ENCODE measurements at places on chromosomes 4 and X. TPM values are rescaled to one million over a fixed set of nuclear protein-coding genes. Genes with fewer than 3 reads are reported as not detected.

CTAG1A gene
- total RNA-seq: not detected

GAGE12J gene
- total RNA-seq: not detected

PAGE2B gene
- total RNA-seq: not detected

- DNase-seq: no peak
Observed at GRCh38 chrX:22974616-22975015, 25.1 kb upstream of the DDX53 start.

GRCh38 chr4:153763404-153763803 lies 3.6 kb upstream of the RNF175 start:
- DNase-seq: no peak

GRCh38 chr4:118046323-118046722 lies 12.0 kb downstream of the NDST3 start:
- DNase-seq: no peak
